ENCODE measurements at places on chromosomes 3 and 15. TPM values are rescaled to one million over a fixed set of nuclear protein-coding genes. Genes with fewer than 3 reads are reported as not detected.

The CHMP2B gene
- total RNA-seq, result 35.8 TPM

The FBN1 gene
- total RNA-seq, result 45.5 TPM

The STX19 gene
- total RNA-seq, result not detected

The GOLGA8T gene
- total RNA-seq, result 0.47 TPM

The KNG1 gene
- total RNA-seq, result 0.14 TPM

The GASK1A gene
- 1.6 TPM for total RNA-seq

The NEO1 gene
- 9.0 TPM for total RNA-seq

The CCDC191 gene
- 0.77 TPM for total RNA-seq

The FLNB gene
- total RNA-seq, result 34.8 TPM

The SENP5 gene
- total RNA-seq, result 16.7 TPM

DNA sequence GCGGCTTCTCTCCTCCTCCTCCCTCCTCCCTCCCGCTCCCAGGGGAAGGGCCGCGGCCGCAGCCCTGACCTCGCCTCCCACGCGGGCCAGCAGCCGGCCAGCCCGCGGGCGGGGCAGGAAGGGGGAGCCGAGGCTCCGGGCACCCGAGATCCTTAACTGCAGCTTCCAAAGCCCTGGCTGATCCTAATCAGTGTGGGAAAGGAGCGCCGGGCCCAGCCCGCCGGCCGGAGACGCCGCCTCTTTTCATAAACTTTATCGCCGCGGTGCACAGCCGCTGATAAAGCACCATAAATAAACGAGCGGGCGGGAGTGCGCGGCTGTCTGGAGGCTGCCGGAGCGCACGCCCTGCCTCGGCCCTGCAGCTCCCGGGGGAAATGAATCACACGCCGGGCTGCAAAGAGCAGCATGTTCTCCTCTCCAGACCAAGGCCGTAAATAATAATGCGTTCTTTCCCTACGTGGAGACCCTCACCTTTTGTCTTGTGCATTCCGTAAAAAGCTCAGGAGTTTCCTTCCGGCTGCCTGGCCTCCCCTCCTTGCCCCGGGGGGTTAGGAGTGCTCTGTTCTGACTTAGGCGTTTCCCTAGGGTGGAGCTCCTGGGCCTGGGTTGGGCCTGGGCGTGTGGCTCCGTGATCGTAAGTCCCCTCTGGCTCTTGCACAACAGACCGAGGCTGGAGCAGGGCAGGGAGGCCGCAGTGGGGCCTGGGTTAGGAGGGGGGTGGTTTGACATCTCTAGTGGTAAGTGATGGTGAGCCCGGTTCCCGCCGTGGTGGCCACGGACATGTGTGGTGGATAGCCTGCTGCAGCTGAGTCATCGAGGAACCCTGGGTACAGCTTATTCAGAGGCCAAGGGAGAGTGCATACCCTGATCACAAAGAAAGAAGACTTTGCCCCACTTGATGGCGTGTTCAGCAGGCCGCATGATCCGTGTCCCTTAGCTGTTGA lies 132.6 kb upstream of the HES1 start:
- DNase-seq, result peak; percentile 92

- no peak for DNase-seq
Observed at GRCh38 chr3:43957553-43957952, 266.8 kb downstream of the ABHD5 start.

DNA sequence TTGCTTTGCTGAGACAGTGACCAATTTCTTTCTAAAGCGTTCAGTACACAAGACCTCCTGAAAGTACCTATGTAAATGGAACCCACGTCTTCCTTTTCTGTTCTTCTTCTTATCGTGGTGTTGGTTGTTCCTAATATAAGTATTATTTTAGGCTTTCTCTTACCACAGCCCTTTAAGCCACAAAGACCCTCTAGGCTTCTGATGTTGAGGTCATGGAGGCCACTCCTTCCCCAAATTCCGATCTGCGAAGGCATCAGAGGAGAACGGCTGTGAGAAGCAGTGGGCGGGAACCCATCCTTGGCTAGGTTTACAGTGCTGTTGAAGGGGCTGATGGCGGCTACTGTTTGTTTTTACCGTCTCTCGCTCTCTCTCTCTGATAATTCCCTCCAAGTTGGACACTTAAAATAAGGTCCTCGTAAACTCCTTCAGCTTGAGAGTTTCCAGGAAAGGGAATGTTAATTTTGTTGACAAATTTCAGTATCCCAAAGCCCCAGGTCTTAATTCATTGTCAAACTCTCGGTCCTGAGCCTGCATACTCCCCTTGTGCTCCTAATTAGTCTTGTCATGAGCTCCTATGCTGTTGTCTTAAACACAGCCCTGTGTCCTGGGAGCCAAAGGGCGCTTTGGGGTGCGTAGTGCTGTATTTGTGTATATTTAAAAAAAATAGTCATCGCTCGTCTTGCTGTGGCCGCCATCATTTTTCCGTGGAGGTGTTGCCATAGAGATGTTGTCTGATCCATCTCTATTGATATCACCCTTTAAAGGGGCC lies 178.8 kb downstream of the OPA1 start:
- DNase-seq, result no peak

DNA sequence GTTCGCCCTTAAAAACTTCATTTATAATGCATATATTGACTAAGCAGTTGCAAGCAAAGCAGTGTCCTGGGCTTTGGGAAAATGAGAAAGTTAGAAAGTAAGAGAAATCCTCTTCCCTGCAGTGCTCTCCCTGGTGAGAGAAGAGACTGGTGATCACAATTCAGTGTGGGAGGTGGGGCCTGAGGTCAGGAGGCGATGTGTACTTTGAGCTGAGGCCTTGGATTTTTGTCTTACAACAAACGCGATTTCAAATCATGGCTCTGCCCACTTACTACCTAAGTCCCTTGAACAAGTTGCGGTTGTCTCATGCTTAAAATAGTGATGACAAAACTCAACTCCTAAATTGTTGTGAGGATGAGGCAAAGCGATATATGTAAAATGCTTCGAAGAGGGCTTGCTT lies 316.3 kb upstream of the NECTIN3 start:
- DNase-seq, result no peak

GRCh38 chr3:155443815-155444214 lies 150.3 kb upstream of the STRIT1 start:
- no peak for DNase-seq

DNA sequence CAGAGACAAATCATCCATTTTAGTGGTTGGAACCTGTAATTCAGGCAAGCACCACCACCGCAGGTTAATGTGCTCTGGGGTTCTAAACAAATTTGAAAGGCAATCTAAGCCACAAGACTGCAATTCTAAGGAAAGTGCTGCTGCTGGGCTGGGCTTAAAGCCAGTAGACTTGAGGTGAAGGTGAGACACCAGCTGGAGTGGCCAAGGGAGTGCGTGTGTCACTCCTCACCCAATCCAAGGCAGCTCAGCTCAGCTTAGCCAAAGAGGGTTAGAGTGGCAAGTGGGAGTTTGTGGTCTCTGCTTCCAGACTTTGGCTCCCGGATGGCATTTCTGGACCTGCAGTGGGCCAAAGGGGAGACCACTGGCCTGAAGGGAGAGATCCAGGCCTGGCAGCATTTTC lies 1655.6 kb downstream of the SI start:
- DNase-seq, result no peak

DNA sequence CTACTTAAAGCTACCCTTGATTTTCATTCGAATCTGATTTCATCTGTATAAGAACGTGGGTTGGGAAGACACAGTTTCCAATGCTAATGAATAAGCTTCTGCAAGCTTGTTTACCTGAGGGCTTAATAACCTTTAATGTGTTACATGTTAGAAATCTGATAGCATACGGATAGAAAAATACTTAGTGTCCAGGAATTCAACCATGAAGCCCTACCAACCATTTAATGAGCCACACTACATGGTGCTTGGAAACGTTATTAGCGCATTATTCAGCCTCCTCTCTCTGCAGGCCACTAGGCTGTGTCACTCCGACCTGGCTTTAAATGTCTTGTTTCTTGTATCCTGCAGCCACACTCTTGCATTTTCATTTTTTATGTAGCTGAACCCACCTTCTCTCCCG lies 1.6 kb downstream of the FAM81A start:
- no peak for DNase-seq

DNA sequence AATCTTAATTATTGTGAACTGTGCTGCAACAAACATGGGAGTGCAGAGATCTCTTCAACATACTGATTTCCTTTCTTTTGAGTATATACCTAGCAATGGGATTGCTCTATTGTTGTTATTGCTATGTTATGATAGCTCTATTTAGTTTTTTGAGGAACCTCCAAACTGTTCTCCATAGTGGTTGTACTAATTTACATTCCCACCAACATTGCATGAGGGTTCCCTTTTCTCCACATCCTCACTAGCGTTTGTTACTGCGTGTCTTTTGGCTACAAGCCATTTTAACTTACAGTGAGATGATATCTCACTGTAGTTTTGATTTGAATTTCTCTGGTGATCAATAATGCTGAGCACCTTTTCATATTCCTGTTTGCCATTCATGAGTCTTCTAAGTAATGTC lies 45.5 kb upstream of the TNFSF10 start:
- no peak for DNase-seq

DNA sequence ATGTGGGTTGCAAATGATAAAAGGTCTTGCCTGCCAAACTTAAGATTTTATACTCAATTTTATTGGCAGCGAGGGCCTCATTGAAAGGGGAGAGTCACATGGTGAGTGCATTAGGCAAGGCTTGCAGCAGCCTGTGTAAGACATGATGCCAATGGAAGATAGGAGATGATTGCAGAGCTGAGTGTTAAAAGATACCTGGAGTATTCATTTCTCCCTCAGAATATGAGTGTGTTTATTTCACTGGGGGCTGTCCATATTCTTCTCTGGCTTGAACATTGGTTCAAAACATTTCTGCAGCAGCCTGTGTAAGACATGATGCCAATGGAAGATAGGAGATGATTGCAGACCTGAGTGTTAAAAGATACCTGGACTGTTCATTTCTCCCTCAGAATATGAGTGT lies 165.2 kb upstream of the NUDT16 start:
- DNase-seq, result no peak

- DNase-seq, result no peak
Observed at GRCh38 chr3:79329154-79329553, 438.6 kb downstream of the ROBO1 start.

DNA sequence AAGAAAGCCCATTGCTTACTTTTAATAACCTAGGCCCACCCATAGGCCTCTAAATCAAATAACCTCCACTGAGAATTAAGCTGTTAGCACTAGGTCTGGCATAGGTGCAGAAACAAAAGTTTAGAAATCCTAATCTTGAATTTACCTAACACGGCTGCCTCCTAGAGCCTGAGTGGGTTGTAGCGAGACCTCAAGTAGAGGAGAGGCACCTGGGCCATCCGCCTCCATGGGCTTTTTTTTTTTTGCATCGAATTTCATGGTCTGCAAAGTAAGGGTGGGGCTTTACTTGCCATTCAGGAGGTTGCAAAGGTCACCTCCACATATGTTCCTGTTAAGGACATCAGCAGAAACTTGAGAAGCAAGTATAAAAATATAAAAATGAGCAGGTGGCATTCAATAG lies 6.6 kb upstream of the TPM1 start:
- no peak for DNase-seq

GRCh38 chr3:101017017-101017416 lies 23.8 kb upstream of the ABI3BP start:
- DNase-seq, result no peak

DNA sequence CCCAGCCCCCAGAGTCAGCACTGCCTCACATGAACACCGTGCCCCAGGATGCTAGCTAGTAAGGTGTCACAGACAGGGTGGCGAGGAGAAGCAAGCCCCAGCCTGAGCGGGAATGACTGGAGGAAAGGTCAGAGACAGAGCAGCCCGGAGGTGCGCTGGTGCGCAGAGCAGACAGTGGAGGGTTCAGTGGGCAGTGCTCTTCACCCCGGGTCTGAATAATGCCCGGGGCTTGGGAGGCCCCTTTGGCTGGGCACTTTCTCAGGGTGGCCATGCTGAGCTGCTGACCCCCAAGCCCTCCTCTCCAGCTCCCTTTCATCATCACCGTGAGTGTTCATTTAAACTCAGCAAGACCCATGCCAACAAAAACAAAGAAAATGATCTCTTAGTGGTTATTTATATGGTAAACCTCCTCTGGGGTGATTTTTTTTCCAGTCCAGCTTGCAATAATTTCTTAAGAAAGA lies 110.8 kb downstream of the VGLL4 start:
- DNase-seq, result no peak

DNA sequence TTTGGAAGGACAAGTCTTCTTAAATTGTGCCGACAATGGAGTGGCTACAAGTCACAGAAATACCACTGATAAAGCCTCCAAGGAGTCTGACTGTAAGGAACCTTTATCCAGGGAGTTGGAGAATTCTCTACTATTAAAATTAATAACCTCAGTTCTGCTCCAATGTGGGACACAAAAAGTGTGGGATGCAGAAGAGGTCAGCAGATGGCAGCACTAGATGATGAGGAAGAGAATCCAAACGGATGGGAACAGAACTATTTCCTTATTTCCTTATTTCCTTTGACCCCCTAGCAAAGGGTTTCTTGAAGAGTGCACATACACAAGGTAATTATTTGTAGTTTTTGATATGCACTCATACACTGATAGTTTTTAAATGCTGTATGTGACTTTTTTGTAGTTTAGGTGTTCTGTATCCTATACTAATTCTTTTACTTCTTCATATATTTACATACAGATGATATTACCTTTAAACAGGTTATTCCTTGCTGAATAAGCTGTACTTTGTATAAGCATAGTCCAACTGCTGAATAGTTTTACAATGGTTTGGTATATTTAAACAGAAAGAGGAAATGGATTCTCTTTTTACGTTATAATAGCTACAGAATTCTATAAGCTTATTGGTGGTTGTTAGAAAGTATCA lies 25.6 kb upstream of the NLGN1 start:
- no peak for DNase-seq

- no peak for DNase-seq
Observed at GRCh38 chr3:155111971-155112370, 31.9 kb downstream of the MME start.

DNA sequence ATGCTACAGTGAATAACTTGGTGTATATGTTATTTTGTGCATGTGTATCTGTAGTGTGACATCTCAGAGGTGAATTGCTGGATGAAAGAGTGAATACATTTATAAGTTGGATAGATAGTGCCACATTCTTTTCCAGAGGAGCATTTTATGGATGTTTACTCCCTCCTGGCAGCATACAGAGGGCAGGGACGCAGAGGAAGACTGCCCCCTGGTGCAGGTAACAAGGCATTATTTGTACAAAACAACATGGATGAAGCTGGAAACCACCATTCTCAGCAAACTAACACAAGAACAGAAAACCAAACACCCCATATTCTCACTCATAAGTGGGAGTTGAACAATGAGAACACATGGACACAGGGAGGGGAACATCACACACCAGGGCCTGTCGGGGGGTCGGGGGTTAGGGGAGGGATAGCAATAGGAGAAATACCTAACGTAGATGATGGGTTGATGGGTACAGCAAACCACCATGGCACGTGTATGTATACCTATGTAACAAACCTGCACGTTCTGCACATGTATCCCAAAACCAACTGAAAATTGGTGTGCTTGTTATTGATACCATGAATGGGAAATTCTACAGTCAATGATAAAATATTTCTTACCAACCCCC lies 57.9 kb upstream of the CTXND1 start:
- DNase-seq, result no peak

DNA sequence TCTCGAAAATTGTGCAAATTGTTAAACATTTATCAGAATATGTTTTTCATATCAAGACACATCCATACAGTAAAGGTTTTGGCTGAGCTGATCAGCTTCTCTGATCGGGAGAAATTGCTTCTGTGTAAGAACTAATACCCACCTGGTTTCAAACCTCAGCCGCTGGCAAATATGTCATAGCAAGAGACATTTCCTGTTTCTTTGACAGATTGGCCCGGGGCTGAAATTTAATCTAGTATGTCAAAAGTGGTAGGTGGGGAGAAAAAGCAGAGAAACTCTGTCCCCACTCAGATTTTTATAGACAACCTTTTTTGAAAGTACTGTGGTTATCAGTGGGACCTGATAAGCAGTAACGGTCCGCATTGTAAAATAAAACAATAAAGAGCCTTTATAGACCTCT lies 88.8 kb upstream of the SLC24A5 start:
- no peak for DNase-seq

GRCh38 chr3:7385635-7386034 lies 524.7 kb downstream of the GRM7 start:
- DNase-seq, result no peak

Data from left ventricle myocardium inferior (tissue), 1 donor.